ENCODE measurements at places on chromosomes 13 and 19.

GRCh38 chr13:43185226-43185625 is 161.8 kb downstream of the DNAJC15 start:
- DNase-seq = no peak

- no peak for DNase-seq
These were observed 210.0 kb downstream of the B3GLCT start for GRCh38 chr13:31409678-31410356.

DNA sequence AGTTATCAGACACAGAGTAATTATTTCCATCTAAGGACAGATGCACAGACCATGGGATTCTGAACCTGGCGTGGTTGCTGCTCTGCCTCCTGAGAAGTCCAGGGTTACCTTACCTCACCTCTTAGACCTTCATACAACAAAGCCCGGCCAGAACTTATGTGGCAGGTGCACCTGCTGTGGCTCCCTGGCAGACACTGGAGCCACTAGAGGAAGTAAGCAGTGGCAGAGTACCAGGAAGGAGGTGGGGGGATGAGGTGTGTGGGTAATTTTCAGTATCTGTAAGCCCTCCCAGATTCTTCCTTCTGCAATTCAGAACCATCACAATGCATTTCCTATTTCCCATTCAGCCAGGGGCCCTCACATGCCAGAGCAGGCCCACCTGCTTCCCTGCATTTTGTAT is 106.1 kb upstream of the DOCK9 start:
- no peak for DNase-seq

DNA sequence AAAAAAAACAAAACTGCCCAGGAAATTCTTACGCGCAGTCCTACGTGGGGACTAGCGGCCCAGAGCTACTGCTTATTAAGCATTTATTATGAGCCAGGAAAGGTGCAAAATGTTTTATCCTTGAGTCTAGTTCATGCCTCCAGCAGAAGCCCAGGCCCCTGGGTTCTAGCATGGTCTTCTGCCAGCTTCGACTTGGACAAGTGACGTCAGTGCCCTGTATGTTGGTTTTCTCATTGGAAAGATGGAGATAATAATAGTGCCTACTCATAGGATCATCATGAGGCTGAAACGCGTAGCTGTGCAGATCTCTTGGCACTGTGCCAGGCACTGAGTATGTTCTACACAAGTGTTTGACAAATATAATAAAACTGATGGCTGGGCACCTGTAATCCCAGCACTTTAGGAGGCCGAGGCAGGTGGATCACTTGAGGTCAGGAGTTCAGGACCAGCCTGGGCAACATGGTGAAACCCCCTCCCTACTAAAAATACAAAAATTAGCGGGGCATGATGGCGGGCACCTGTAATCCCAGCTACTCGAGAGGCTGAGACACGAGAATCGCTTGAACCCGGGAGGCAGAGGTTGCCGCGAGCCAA is 12.4 kb upstream of the SULT2B1 start:
- DNase-seq = peak; percentile 80

GRCh38 chr19:33763633-33764371 is 32.9 kb upstream of the KCTD15 start:
- DNase-seq = no peak

- no peak for DNase-seq
These were observed 107.9 kb downstream of the IRS2 start for GRCh38 chr13:109678459-109678858.

GRCh38 chr13:32530841-32531253 is 7.7 kb downstream of the N4BP2L2 start:
- DNase-seq = peak; percentile 56

- DNase-seq = peak; percentile 33
These were observed 16.2 kb downstream of the NUFIP1 start for GRCh38 chr13:44972956-44973581.

GRCh38 chr19:5561559-5561958 is 6.2 kb downstream of the TINCR start:
- no peak for DNase-seq

DNA sequence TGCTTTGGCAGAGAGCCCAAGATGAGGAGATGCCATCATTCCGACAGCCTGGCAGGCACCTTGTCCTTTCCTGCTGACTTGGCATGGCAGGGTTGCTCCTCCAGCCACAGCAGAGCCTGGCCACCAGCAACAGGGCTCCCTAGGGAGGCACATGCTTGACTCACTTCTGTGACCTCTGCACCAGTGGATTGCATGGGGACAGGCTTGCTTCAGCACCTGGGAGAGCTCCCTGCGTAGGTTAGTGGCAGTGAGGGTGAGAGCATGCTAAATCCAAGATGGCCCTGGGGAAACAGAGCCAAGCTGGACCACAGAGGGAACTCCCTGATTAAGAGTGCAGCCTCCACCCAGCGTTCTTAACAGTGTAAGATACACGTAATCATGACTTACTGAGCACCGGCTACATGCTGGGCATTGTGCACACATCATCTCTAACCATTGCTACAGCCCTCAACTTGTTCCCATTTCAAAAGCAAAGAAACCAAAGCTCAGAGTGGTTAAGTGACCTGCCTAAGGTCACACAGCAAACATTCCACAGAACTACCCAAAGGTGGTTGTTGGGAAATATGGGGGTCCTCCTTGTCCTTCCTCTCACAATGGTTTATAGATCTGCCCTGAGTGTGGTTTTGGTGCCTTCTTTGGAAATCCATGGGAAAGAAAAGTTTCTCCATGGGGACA is 116.6 kb upstream of the UQCRFS1 start:
- DNase-seq = peak; percentile 6

GRCh38 chr13:78102741-78103140 is 184.1 kb upstream of the EDNRB start:
- no peak for DNase-seq

DNA sequence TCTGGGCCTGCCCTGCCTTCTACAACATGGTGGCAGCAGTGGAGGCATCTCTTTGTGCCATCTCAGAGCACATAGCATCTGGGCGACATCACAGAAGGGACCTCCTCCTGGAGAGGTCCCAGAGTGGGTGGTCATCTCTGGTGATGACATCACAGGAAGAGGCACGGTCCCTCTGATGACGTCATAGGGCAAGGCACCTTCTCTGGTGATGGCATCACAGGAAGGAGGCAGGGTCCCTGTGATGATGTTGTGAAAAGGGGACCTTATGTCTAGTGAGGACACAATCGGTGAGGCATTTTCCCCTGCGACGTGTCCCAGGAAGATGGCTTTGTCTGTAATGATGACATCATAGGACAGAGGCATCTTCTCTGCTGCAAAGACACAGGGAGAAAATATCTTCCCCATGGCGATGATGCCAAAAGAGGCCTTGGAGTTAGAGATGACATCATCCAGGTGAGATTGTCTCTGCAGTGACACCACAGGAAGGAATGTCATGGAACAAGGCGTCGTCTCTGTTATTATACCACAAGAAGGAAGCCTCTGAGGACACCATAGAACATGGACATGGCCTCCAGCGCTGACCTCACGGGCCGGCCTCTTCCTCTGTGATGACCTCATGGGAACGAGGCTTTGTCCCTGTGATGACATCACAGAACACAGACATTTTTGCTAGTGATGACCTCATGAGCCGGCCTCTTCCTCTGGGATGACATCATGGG is 10.7 kb downstream of the SHISA7 start:
- no peak for DNase-seq

DNA sequence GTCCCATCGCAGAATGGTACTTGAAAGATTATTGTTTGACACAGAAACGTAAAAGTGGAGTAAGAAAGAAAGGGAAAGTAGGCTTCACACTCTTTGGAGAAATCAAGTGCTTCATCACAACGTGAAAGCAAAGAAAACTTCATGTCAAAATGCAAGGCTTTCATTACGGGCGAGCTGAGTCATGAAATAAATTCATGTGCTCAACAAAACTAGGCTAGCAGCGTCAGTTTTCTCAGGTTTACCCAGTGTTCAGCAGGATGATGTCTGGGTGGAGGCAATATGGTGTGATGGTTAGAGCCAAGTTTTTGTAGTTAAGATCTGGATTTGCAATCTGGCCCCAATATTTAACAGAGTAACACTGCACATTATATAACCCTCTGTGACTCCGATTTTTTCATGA is 128.0 kb downstream of the TRPC4 start:
- DNase-seq = no peak

DNA sequence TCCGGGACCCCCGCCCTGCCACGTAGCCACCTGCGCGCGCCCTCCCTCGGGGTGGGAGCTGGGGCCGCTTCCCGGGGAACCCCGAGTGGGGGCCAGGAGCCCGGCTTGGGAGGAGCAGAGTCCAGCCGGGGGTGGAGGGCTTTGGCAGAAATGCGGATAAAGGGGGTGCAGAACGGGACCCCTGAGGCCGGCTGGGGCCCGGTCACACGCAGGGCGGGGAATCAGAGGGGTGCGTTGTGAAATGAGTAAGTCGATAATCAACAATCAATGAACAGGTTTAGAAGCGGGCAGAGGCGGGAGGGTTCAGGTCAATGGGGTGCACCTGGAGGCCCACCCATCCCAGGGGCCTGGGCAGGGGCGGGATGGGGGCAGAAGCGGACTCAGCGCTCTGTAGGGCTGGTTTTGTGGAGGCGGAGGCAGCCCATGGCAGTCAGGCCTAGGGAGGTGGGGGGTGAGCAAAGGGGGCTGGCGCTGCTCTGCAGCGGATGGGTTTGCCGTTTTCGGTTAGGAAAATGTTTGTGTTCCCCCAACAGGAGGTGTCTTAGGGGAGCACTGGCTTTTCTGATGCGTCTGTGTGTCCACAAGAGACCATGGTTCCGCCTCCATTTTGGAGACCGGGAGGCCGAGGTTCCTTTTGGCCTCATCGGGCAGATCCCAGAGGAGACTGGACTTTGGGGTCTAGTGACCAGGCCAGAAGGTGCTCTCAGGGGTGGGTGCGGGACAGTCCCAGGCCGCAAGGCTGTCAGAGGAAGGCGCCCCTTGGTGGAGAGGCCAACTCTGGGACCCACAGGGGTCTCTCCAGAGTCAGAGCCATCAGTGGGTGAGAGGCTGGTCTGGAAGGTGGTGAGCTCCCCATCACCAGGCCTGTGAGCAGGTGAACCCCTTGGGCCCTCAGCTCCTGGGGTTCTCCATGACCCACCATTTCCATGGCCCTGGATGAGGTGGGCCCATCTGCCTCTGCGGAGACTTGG is 683 bp upstream of the DIRAS1 start:
- no peak for DNase-seq

DNA sequence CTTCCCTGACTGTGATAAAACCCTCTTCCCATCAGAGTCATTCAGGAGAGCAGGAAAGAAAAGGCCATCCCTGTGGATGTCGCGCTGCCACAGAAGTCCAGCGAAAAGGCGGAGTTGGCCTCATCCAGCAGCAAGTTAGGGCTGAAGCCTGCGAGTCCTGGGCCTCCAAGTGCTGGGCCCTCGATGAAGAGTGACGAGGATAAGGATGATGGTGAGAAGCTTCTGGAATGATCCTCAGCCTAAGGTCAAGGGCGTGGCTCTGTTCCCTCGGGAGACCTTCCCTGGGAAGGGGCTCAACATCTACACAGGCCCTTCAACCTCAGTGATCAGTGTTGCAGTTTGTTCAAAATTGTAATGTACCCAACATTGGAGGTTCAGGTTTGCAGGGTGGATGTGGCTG is 22.3 kb downstream of the TEX29 start:
- DNase-seq = no peak

DNA sequence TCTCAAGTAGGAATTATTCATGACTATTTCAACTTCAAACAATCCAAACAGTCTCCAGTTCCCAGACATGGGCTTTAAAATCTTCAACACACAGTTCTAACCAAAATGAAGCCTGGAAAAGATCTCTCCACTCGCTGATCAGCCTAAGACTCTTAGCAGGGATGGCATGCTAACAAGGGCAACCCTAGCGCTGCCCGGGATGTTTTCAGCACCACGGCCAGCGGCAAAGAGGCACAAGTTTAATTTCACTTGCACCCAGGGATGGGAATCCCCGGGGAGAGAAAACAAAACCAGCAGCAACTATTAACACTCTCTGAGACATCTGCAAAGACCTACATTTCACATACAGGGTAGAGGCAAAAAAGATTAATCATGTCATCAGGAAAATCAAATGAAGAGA is 43.0 kb downstream of the CACNA1A start:
- DNase-seq = peak; percentile 11

DNA sequence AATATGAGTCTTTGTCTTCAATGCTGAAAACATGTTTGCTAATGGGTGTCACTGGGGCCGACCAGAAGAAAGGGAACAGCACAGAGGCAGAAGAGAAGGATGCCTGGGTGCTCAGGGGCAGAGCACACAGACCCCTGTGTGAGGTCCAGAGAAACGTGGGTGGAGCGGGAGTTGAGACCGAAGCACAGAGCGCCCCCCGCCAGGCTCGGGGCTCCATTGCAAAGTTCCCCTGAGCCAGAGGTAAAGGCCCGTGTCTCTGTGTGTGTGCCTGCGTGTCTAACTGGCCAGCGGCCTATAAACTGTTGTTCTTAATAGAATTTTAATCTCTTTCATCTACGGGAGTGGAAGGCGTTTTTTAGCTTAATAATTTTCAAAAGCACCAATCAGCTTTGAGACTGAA is 343.1 kb downstream of the TEX29 start:
- no peak for DNase-seq

DNA sequence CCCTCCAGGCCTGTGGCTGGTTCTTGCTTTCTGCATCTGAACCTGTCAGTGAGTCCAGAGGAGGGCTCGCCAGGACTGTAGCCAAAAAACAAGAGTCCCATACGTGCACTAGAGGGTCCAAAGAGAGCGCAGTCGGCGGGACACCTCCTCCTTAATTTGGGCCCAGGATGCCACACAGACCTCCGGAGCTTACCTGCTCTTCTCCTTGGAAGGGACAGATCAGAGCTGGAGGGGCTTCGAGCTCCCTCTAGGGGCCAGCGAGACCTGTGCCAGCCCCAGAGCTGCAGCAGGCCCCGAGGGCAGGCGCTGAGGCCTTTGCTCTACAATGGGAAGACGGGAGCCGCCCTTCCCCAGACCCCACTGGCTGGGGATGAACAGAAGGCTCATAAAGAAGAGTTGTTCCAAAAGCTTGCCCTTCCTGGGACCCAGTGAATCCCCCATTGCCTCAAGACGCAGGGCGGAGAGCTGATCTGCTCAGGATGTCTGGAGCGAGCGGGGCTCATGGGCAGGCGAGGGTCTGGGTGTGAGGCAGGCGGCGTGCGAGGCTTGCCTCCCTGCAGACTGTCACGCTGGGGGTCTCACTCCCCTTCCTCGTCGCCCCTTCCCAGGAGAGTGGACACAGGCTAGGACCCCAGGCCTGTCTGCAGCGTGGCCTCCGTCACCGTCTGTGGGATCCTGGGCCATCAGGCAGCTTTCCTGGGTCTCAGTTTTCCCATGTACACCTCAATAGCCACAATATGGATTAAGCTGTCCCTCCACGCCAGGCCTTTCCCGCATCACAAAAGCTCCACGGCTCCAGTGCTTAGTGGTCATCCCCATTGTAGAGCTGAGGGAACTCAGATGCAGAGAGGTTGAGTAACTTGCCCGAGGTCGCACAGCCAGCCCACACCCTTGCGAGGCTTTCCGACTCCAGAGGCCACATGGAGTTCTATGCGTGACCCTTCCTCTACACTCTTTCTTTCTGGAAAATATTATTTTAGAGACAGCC is 46.9 kb upstream of the VSTM2B start:
- DNase-seq = peak; percentile 7

Measured in EL (cell line).